NCI-H2081 (cell line): ENCODE measurements at places on chromosomes 6 and 20.

- no peak for DNase-seq
Measured at GRCh38 chr20:15789079-15789478, 784.2 kb downstream of the KIF16B start.

- no peak for DNase-seq
Measured at GRCh38 chr6:123118811-123119210, 122.8 kb downstream of the CLVS2 start.

DNA sequence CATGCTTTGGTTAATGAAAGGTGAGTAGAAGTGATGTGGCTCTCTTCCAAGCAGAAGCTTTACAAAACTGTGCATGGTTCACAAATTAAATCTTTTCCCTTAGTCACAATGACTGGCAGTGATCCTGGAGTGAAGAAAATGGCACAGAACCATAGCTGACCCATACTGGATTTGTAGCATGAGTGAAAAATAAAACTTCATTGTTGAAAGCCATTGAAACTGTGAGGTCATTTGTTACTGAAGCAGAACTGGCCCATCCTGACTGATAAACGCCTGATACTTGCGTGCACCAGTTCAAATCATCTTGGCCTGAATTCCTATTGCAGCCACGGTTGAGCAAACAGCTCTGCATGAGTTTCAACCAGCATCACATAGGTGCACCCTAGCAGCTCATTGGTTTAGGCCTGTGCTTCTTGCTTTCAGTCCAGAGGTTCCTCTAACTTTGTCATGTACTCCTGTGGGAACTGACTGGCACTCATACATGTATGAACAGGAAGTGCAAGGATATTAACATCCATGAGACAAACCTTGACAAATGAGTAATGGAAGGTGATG, 40.5 kb downstream of the SAMD5 start:
- DNase-seq: no peak

GRCh38 chr20:39661833-39662232, 699.7 kb downstream of the DHX35 start:
- no peak for DNase-seq

DNA sequence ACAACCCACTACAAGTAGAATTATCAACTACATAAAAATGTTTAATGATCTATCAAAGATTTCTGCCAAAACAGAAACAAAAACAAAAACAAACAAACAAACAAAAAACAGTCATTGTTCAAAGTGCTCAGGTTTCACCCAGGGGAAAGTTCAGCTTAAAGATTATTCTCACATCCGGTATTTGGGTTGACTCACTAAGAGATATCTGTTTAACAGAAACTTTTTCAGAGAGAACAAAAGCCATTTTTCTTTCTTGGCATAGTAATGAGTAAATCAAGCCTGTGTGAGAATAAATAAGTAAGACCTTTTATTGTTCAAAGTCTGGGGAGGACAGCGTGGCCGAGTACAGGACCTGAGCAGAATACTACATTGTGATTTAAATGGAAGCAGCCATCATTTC, 143.6 kb downstream of the RCAN2 start:
- no peak for DNase-seq

DNA sequence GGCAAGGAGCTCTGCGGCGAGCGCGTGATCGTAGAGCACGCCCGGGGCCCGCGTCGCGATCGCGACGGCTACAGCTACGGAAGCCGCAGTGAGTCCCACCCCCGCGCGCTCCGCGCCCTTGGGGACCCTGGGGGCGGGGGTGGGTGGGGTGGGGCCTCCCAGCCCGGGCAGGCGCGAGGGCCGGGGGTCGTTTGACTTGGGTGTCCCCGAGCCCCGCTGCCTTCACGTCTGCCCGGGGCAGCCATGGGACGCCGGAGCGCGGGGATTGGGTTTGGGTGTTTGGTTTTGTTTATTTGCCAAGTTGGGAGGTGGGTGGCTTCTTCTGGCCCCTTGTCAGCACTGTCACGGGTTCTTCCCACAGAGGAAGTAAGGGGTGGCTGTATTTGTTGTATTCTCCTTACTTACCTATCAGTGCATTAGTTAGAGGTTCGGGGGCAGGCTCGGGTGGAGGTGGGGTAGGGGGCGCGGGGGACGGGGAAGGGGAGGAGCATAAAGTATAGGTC, 777 bp downstream of the SRSF6 start:
- DNase-seq: no peak

DNA sequence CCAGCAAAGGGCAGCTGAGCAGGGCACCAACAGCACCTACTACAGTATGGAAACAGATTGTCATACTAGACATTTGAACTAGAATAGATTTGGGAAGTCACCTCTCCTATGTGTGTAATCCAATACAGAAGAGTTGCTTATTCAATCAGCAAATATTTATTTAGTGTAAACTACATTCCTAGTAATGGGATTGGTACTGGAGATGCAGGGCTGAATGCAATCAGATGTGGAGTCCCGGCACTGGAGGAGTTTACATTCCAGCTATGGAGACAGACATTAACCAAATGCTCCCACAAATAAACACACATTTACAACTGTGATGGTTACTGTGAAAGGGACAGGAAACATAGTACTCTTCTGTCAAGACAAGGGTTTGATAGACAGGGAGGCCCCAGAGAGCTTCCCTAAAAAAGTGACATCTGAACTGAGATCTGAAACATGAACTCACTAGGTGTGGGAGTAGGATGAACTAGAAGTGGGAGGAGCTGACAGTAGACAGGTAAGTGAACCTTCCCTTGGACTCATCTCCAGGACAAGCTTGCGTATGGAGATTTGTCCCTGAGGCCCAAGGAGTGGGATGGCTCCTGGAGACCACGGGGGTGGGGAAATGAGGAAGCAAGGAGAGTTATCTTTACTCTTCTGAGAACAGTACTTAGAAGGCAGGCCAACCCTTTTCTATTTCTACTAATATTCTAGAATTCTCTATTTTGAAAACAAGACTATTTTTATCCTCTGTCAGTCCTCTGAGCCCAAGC, 420.5 kb downstream of the MAFB start:
- DNase-seq: no peak
